ENCODE measurements at places on chromosomes 3 and 15. TPM values are rescaled to one million over a fixed set of nuclear protein-coding genes. Genes with fewer than 3 reads are reported as not detected.

Gene FLNB
- 98.6 TPM for total RNA-seq

Gene ANKRD34C
- total RNA-seq: not detected

Gene SI
- not detected for total RNA-seq

Gene LRRK1
- 60.2 TPM for total RNA-seq

All from spleen (tissue), 13 donors.